ENCODE measurements at places on chromosomes 7 and 10.

- DNase-seq, result no peak
Measured at GRCh38 chr10:11397077-11397965, 214.1 kb downstream of the USP6NL start.

- DNase-seq, result no peak
Measured at GRCh38 chr7:82965088-82966036, 197.3 kb downstream of the PCLO start.

DNA sequence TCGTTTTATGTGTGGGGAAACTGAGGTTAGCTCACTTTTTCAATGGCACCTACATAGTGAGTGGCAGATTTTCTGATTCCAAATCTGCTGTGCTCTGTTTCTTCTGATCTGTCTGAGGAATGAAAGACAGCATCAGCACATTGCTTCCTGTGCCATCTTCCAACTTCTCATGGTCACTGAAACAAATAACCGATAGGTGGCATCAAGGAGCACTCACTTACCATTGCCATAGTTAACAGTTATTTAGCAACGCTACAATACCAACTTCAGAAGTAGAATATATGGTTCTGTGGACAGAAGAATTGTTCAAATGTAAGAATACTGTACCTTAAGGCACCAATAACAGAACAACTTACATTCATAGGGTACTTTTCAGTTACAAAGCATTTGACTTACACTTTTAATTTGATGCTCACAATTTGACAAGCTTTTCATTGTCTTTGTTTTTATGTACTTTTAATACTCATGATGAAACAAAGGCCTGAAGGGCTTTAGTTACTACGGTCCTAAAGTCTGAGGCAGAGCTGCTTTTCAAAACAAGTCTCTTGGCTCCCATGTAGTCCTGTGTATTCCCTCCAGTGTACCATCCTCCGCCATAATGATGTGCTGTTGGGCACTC, 228.9 kb upstream of the TCF7L2 start:
- DNase-seq, result no peak

GRCh38 chr7:151307536-151307935, 34.1 kb upstream of the NUB1 start:
- no peak for DNase-seq

GRCh38 chr10:125102821-125103220, 57.5 kb downstream of the CTBP2 start:
- no peak for DNase-seq

DNA sequence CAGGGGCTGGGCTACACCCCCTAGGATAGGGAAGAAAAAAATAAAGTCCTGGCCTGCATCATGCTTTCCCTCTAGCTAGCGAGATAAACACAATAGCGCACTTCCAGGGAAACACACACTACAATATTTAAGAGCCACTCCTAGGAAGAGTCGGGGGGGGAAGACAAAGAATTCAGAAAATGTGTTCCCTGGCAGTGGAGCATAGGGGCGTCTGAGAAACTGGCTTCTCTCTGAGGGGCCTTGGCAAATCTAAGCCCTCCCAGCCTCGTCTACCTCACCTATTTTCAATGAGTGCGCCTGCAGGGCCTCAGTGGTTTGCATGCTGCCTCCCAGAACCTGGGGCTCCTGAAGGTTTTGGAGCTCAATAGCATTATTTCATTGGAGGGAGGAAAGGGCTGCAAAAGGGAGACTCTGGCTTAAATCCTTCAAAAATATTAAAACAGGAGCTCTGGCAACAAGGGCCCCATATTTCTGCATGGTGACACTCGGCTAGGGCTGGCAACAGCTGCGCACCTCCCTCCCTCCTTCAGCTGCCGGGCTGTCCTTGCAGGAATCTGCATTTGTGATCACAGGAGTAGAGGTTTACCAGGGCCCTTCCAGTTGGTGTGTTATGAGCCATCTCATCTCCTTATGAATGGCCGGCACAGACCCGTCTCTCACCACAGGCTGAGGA, 10.8 kb downstream of the ANXA11 start:
- no peak for DNase-seq

- no peak for DNase-seq
Measured at GRCh38 chr7:33649476-33650441, 255.6 kb upstream of the BMPER start.

GRCh38 chr7:157235357-157236333, 96.9 kb downstream of the UBE3C start:
- no peak for DNase-seq

DNA sequence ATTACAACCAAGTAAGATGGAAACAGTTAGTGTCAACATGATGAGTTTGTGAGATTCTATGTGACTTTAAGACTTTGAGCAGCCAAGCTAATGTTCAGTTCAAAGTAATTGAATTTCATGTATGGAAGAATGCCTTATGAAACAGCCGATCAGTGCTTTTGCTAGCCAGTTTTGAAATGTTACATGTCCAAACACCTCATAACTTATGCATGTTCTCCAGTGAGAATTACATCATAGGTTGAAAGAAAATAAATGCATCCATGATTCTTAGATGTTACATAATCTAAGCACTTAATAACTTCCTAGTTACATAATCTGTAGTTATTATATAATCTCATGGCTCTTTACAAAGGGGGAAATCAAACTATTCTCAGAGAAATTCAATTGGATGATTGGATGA, 211.3 kb downstream of the BICC1 start:
- no peak for DNase-seq

DNA sequence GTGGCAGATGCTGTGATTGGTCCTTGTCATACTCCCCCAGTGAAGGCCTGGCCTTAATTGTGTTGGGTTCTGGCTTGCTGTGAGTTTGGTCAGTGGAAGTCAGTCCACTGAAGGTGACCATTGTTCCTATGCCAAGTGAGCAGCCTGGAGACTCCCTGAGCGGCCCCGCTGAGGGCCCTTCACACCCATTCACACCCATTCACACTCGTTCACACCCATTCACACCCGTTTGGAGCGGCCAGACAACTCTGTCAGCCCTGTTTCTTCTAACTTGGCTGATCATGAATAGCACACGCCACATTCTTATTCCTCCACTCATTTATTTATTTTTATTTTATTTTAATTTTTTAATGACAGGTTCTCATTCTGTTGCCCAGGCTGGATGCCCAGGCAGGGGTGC, 61.5 kb downstream of the C10orf120 start:
- no peak for DNase-seq

DNA sequence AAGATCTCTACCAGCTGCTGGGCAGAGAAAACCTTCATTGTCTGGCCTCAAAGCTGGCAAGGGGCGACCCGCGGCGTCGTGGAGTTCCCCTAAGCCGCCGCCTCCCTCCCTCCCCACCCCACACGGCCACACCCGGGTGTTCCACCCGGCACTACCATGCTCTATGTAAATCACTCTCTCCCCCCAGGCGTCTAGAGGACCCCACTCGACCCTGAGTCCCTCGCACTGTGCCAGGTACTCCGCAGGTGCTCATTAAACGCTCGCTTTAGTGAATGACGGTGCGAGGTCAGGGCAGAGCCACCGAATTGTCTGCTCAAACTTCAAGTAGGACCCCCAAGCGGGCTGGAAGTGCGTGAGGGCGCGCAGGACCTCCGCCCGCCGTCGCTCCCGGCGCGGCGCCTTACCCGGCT, 628 bp downstream of the PARP12 start:
- DNase-seq, result peak; percentile 52

DNA sequence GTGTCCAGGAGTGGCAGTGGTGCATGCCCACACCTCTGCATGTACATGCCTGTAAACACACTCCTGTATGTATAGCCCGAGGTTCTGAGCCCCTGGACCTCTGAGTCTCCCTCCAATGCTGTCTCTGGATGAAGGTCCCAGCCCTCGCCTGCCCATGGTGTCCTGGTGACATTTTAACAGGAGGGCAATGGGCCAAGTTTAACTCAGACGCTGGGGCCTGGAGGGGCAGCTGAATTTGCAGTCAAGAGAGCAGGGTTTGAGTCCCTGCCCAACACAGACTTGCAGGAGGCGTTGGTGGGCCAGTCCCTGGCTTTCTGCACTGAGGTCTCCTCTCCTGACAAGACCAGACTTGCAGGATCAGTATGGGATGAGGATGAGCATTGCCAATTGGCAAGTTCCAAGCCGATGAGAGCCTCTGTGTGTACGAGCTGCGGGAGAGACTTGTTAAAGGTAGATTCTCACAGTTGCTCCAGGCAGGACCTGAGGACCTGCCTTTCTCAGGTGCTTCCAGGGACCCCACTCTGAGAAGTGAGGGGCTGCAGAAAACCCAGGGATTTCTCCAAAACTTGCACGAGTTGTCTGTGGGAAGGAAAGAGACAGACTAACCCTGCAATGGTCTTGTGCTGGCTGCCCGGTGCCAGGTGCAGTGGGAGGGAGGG, 141.9 kb downstream of the ELFN1 start:
- no peak for DNase-seq

DNA sequence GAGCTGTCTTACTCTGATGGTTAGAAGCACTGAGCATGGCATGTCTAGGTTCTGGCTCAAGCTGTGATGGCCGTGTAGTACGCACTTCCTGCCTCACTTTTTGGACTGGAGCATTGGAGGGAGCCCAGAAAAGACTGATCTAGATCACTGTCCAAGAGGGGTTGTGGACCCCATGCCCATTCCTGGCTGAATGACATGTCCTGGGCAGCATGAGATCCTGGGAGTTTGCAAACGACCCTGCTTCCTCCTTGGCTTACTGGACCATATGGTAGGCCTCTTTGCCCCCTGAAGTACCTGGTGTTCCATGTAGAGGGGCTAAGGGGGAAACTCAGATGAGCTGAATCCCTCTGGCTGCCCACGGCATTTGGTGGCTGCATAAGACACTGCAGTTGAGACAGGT, 36.7 kb downstream of the ARHGAP22 start:
- DNase-seq, result no peak

- no peak for DNase-seq
Measured at GRCh38 chr10:12868229-12868628, 133.3 kb downstream of the CCDC3 start.

DNA sequence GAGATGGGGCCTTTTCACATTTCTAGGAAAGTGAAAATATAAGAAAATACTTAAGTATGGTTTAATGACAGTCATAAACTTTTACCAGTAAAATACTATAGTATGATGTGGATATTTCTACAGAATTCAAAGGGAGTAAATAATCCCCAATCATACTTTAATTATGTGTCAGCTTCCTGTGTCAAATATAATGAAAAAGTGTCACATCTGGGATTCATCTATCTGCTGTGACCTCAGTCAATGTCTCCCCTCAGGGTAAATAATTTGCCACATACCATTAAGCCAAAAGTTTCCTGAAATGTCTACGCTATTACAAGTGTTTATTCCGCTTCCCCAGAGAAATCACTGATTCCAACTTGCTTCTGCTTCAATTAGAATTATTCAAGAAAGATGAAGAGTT, 110.5 kb downstream of the ITGA8 start:
- no peak for DNase-seq

- DNase-seq, result peak; percentile 43
Measured at GRCh38 chr7:101631224-101631714, 2.2 kb upstream of the MYL10 start.

GRCh38 chr10:107072786-107073185, 91.7 kb downstream of the SORCS1 start:
- no peak for DNase-seq

GRCh38 chr10:120103738-120104560, 211.4 kb downstream of the SEC23IP start:
- no peak for DNase-seq

DNA sequence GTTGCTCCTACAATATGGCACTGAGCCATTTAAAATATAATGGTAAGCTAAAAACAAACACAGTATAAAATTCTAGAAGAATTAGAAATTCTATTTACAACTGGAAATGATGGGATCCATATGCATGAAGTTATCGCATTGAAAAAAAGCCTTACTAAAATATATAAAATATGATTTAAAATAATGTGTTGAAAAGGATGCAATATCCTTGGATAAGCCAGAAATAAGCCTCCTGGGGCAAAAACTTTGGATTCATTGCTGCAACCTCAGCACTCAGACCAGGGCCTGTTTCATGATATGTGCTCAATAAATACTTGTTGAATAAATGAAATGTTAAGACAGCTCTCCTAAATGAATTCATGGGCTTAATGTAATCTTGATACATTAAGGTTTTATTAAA, 170.2 kb downstream of the SEM1 start:
- no peak for DNase-seq
